ENCODE measurements at places on chromosomes 11 and 22. TPM values are rescaled to one million over a fixed set of nuclear protein-coding genes. Genes with fewer than 3 reads are reported as not detected.

DNA sequence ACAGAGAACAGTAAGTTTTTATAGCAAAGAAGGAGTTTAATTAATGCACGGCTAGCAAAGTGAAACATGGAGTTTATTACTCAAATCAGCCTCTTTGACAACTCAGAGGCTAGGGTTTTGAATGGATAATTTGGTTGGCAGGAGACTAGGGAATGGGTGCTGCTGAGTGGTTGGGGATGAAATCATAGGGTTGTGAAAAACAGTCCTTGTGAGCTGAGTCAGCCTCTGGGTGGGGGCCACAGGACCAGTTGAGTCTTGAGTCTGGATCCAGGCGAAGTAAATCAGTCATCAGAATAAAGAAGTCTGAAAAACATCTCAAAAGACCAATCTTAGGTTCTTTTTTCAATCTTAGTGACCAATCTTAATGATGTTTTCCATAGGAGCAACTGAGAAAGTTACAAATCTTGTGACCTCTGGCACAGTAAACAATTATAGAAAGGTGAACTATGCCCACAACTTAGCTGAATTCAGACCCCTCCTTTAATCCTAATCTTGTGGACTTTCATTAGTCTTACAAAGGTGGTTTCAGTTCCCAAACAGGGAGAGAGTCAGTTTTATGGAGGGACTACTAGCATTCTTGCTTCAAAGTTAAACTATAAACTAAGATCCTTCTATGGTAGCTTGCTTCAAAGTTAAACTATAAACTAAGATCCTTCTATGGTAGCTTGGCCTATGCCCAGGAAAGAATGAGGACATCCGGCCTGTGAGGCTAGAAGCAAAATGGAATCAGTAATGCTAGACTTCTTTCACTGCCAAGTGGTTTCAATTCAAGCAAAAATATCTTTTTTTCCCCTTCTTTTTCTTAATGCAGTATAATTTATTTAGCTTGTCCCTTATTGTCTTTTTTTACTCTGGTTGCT is 84.5 kb downstream of the AASDHPPT start:
- no peak for DNase-seq

- no peak for DNase-seq
Observed at GRCh38 chr11:2694495-2694894, 5.3 kb downstream of the KCNQ1OT1 start.

DNA sequence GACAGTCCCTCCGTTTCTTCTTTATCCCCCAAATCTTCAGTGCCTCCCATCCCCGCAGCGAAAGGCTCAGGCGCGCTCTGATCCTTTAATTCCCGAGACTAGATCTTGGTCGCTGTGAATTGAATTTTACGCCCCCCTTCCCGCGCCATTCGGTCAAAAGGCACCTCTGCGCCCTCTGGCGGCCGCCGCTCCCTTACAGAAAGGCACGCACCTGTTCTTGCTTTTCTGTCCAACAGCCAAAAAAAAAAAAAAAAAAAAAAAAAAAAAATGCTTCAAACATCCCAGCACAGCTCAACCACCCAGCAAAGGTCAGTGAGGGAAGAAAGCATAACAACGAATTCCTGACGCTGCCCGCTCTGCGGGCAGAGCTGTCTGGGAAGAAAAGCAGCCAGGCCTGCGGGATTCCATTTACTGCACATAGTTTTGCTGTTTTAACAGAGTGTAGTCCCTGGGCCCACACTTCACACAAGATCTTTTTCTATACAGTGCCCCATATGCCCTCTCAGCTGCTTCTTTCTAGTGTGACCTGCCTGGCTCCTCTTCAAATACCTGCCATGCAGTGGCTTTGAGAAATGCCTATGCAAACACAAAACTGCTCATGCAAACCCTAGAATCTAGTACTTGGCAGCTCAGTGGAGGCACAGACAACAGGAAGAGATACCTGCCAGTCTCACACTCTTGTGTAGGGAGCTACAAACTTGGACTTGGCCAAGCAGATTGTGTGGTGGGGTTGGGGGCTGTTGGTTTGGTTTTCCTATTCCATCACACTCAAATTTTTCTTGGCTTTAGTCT is 1.3 kb upstream of the ESAM start:
- no peak for DNase-seq

DNA sequence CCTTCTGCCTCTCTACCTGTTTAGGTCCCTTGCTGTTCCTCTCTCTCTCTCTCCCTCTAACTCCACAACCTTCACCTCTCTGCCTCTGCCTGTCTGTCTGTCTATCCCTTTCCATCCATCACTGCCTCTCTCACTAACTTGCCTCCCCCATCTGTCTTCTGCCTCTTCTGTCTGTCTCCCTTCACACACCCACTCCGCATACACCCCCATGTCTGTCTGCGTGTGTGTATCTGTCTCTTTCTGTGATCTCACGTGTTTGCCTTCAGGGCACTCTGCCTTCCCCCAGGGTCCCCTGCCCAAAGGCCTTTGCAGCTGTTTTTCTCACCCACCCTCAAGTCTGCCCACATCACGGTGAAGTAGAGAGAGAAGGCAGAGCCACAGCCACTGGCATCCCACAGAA is 7.9 kb downstream of the RTN4RL2 start:
- DNase-seq: no peak

DNA sequence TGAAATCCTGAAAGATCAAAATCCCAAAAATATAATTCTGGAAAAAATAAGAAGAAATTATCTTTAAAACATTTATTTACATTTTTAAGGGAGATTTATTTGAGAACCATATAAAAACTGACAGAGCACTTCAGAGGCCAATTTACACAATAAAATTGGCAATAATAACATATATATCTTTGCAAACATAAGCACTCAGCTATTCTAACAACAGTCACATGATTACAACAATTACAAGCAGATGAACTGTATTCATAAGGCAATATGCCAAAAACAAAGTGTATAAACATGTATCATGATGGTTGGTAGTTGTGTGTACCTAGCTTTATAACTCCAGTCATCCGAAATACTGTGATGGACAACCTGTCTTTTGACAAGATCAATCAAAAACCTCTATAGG is 17.7 kb upstream of the RASSF10 start:
- DNase-seq: no peak

- DNase-seq: no peak
Observed at GRCh38 chr11:78290293-78291176, 101.8 kb downstream of the USP35 start.

GRCh38 chr11:27437829-27438594 is 34.6 kb downstream of the LGR4 start:
- DNase-seq: no peak

GRCh38 chr11:116371146-116371545 is 401.6 kb downstream of the BUD13 start:
- no peak for DNase-seq

DNA sequence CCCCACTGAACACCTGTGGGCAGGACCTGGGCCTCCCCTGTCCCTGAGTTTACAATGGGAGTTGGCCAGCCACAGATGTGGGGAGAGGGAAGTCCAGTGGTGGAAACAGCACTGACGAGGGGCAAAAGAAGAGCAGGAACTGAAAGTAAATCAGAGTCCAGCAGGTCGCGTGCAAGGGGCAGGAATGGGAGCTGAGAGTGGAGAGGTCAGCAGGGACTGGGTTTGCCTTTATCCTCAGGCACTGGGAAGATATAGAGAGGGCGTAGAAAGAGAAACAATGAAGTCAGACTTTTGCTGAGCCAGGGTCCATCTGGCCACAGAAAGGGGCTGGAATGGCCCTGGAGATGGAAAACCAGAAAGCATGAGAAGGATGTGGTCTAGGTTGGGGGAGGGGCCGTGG is 8.5 kb downstream of the P2RY6 start:
- no peak for DNase-seq

DNA sequence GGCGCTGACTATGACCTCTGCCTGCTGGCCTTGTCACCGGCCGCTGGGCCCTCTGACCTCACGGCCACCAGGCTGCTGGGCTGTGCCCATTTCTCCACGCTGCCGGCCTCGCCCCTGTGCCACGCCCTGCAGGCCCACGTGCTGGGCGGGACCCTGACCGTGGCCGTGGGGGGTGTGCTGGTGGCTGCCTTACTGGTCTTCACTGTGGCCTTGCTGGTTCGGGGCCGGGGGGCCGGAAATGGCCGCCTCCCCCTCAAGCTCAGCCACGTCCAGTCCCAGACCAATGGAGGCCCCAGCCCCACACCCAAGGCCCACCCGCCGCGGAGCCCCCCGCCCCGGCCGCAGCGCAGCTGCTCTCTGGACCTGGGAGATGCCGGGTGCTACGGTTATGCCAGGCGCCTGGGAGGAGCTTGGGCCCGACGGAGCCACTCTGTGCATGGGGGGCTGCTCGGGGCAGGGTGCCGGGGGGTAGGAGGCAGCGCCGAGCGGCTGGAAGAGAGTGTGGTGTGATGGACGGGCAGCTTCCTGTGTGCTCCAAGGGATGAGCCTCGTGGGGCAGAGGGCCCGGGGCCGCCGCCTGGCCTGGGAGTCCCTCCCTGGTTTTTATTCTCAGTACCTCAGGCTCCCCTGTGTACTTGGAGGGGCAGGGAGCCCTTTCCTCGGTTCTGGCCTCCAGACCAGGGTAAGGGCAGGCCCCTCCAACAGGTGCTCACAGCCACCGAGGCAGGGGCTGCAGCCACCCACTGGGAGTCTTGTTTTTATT is 3.0 kb downstream of the LRFN4 start:
- DNase-seq: no peak

DNA sequence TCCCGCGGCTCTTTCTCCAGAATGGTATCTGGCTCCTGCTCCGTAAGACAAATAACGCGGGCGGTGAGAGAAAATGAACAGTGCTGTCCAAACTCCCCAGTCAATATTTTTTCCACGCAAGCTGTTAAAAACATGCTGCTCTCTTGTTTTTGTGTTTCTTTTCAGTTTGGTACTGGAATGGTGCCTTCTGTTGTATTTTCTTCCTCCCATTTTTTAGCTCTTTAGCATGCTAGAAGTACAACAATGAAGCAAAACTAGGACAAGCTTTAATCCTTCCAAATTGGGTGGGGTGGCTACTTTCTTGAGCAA is 599 bp upstream of the PPP2R1B start:
- DNase-seq: no peak

- DNase-seq: no peak
Observed at GRCh38 chr11:66479394-66480116, 679 bp upstream of the DPP3 start.

- DNase-seq: no peak
Observed at GRCh38 chr11:59944720-59945119, 6.5 kb downstream of the OOSP1 start.

GRCh38 chr11:65053827-65054508 is 4.4 kb downstream of the NAALADL1 start:
- no peak for DNase-seq

Gene SCO2
- 0.78 TPM for total RNA-seq

Gene CSNK2A3
- total RNA-seq: 5.5 TPM

Gene TRIM49C
- total RNA-seq: not detected

Gene TMPRSS13
- 0.47 TPM for total RNA-seq

Gene YDJC
- 7.0 TPM for total RNA-seq

Gene CCDC179
- total RNA-seq: not detected

Gene EFCAB6
- total RNA-seq: 8.3 TPM

All from occipital lobe (tissue), 3 donors.